ENCODE measurements at places on chromosomes 6 and 20.

DNA sequence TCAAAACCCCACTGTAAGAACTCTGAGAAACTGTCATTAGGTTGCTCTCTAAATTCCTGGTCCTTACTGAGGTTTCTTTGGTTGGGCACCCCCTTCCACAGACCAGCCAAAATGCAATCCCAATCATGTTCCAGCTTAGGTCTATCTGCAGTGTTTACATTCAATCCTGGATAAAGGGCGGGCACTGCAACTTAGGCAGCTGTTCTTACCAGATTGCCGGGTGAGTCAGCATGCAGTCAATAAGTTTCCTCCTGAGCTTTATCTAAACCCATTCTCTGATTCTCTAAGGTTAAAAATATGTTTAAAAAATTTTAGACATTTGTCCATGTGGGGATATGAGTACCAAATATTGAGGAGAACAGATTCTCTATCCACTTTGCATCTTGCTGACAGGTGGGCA is 197.8 kb downstream of the HAO1 start:
- no peak for DNase-seq

- DNase-seq: no peak
Measured at GRCh38 chr6:33455051-33455450, 675 bp downstream of the ZBTB9 start.

DNA sequence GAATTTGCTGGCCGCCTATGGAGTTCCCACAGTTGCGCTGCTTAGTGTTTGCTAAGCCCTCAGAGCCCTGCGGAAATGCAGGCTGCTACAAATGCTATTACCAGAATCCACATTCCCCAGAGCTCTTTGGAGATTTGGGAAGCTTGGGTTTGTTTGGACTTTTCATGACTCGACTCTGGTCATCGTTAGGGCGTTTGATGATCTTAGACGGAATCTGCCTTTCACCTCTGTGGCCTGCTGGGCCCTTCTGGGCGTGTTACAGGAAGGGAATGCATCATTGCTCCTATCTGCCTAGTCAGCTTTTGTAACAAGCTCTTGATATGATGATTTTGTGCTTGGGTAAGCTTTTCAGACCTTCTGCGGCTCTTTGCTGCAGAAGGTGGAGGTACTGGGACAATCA is 50.8 kb downstream of the EYA2 start:
- DNase-seq: no peak

DNA sequence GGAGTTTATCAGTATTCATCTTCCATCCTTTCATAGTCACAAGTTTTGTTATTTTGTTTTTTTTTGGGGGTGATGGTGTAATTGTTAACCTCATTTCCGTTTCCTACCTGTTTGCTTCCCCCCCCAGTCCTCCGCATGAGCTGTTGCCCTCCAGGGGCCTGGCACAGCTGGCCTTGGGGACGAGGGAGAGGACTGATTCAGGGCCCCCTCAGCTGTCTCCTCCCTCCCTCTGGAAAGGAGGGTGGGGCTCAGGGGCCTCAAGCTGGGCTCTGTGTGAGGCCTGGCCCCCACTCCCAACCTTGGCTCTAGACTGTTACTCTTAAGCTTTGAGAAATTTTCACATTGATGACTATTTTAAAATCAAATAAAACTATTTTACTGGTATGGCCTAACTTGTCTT is 4.0 kb downstream of the LRRC73 start:
- no peak for DNase-seq

GRCh38 chr6:166627875-166628801 is 1.1 kb upstream of the RPS6KA2 start:
- DNase-seq: peak; percentile 66

DNA sequence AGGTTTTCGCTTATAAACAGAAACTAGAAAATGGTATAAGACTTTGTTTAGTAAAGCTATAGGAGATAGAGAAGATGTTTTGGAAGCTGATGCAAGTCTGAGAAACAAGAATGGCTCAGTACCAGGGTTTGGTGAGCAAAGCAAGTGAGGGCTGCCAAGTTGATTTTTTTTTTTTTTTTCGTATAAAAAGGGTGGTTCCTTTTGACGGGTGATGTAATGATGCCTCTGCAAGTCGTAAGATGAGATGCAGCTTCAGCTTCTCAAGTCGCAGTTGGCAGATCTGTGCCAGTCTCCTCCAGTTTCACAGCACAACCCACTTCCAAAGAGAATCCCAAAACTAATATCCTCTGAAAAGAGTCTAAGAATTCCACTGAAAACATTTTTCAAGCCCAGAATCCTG is 252.8 kb upstream of the CDH4 start:
- no peak for DNase-seq

DNA sequence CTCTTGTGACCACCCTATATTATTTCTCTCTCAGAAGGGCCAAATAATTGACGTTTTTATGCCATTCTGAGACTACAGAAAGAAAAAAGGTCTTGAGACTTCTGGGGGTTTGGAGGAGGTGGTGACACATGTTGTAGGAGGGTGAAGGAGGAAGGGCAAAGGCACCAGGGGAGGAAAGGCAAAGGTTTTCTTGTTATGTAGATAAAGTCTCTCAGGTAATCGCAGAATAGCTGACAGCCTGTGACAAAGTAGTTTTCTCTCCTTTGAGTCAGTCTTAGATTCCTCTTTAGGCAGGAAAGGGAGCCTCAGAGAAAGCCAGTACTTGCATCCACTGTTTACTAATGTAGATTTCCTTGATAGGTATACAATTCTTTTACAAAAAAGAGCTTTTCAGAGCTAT is 23.6 kb downstream of the OR2B2 start:
- no peak for DNase-seq

GRCh38 chr6:43338243-43338642 is 29.6 kb upstream of the CRIP3 start:
- DNase-seq: no peak

DNA sequence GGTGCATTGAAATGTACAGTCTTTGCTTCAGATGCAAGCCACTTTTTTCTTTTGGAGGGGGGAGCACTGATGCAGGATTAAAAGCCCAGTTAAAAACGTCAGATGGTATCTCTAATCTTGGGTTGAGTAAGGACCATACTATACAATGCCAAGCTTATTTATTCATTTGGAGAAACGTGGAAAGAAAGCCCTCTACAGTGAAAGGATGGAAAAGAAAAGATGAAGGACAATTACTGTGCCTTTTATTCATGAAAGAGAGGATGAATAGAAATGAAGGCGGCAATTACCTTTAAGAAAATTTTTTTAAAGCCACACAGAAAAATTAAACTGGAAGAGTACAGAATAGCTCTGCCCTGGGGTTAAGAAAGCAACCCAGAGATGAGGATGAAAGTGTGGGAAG is 2.7 kb downstream of the B3GAT2 start:
- DNase-seq: no peak

Measured in activated CD8-positive, alpha-beta memory T cell treated with anti-CD3 and anti-CD28 coated beads, Interleukin-2, amount 10 ng/mL, durations not matched to agents 7 days and 5 days (primary cell).